ENCODE measurements at places on chromosomes 16 and 17.

- DNase-seq: no peak
These were observed 4.8 kb downstream of the MLYCD start for GRCh38 chr16:83903751-83904150.

DNA sequence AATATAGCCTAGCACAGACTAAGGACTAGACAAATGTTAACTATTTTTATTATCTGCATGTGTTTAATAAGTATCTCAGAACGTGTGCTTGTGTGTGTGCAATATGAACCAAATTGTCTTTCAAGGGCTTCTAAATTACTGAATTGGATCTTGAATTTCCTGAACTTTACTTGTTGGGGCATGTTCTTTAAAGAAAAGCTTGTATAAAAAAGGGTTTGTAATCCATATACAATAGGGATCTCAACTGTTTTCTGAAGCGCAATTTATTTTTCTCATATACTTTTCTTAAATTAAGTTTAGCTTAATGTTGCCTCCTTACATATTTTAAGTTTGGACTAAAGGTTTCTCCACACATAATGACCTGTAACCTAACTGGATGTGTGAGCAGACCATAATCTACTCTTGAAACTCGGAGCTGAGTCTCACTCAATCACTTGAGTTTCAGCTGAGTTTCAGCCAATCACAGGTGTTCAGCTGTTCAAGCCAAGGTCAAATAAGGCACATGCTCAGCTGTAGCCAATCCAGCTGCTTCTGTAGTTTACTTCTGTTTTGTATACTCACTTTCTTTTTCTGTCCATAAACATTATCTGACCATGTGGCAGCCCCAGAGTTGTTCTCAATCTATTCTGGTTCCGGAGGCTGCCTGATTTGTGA, 72.3 kb downstream of the CDK5R1 start:
- DNase-seq: no peak

GRCh38 chr16:86922311-86922710, 344.0 kb downstream of the FOXL1 start:
- no peak for DNase-seq

GRCh38 chr17:51351890-51352289, 91.5 kb downstream of the UTP18 start:
- DNase-seq: peak; percentile 58

DNA sequence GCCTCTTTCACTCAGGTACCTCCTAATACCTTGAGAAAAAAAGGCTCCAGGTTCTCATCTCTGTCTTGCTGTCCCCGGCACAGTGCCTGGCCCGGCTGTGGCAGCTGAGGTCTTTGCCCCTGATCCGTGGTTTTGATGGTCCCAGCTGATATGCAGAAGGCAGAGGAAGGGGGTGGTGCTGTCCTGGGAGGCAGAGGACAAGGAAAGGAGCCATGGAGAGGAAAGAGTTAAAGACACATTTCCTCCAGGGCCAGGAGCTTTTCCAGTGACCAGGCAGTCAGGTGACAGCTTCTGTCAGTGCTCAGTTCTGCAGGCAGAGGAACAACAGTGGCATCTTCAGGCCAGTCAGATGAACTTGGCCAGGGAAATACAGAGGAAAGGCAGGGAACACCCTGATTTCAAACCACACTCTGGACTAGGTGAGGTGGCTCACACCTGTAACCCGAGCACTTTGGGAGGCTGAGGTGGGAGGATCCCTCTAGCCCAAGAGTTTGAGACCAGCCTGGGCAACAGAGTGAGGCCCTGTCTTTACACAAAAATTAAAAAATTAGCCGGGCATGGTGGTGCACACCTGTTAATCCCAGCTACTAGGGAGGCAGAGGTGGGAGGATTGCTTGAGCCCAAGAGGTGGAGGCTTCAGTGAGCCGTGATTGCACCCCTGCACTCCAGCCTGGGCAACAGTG, 3.3 kb upstream of the COG1 start:
- no peak for DNase-seq

- no peak for DNase-seq
These were observed 949 bp upstream of the SPAG7 start for GRCh38 chr17:4968486-4969046.

GRCh38 chr17:3026856-3027751, 36.3 kb downstream of the OR1D5 start:
- DNase-seq: no peak

- no peak for DNase-seq
These were observed 16.3 kb upstream of the MYO15B start for GRCh38 chr17:75571197-75571884.

- no peak for DNase-seq
These were observed 331.4 kb downstream of the GRIN2A start for GRCh38 chr16:9850817-9851216.

DNA sequence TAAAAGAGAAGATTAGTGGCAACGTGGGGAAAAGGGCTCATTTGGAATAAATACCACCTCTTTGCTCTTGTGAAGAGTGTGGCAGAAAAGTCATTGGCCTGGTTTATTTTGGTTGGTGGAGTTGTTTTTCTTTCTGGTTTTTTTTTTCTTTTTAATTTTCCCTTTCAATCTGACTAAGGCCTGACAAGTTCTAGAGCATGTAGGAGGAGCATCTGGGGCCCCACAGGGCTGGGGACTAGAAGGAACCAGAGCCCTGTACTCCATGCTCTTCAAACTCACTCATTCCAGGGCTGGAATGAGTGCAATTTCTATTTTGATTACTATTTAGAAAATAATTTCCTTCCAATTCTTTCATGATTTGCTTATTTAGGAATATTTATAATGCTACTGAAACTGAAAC, 13.3 kb downstream of the IRX5 start:
- no peak for DNase-seq

DNA sequence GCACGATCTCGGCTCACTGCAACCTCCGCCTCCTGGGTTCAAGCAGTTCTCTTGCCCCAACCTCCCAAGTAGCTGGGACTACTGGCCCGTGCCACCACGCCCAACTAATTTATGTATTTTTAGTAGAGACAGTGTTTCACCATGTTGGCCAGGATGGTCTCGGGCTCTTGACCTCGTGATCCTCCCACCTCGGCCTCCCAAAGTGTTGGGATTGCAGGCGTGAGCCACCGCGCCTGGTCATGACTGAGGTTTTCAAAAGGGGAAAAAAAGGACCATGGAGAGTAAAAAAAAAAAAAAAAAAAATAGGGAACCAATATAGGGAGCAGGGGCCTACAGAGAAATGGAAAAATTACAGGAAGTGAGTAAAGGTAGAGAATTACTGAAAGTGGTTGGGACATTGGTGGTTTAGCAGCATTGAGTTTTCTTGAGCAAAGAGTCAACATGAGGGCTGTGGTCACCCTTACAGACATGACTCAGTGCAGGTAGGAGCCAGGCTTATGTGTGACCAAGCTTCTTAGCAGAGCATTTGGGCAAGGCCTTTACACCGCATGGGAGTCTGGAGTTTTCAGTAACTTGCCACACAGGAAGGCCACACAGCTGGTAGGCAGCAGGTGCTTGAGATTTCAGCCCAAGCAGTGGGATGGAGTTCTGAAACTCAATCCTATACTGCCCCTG, 447.3 kb downstream of the HS3ST3B1 start:
- DNase-seq: no peak

- no peak for DNase-seq
These were observed 930.4 kb upstream of the CDH8 start for GRCh38 chr16:62966626-62967025.

DNA sequence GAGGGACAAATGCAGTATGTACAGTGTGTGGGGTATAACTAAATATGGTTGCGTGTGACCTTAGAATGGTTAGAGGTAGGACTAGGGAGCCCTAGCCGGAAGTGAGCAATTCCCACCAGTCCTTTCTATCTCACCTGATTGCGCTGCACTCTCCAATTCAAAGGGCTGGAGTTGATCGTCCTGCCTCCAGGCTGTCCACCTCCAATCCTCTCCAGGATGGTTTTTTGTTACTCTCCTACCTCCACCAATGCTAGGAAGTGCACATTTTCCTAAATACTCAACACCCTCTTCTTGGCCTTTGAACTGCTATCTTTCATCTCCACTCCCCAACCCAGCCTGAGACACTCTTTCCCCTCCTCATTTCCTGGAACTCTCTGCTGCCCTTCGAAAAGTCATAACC, 181.7 kb upstream of the ASIC2 start:
- DNase-seq: no peak

- peak; percentile 82 for DNase-seq
These were observed 5.7 kb upstream of the SPNS2 start for GRCh38 chr17:4492721-4493561.

DNA sequence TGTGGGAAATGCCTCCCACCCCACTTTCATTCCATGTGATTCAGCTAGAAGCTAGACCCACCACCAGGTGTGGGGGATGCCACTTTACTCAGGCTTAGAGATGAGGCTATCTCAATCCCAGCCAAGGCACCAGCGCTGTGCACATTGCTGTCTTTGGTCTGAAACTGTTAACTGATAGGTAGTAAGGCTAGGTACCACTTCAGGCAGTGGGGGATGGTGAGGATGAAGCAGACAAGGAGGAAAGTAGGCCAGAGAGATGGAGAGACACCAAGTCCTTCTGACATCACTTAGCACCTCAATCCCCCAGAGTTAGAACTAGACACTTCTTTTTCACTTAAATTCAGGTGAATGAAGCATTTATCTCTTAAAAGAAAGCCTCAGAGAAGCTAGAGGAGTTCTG, 35.8 kb downstream of the ADAMTS18 start:
- no peak for DNase-seq

DNA sequence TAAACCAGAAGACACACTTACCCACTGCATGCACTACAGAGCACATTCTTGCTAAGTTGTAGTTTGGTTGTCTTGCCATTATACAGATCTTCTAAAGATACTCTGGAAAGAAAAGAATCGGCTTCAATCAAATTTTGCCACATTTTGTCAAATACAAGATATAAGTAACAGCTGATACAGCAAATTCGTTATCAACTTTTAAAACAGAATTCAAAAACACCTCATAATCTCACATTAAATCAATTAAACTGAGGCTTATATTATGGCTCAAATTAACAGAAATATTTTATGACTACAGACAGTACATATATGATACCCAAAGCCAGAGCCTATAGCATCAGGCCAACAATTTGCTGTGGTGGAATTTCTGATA, 5.4 kb downstream of the DNAJA2 start:
- no peak for DNase-seq

GRCh38 chr16:49523435-49524159, 150.0 kb downstream of the C16orf78 start:
- no peak for DNase-seq

DNA sequence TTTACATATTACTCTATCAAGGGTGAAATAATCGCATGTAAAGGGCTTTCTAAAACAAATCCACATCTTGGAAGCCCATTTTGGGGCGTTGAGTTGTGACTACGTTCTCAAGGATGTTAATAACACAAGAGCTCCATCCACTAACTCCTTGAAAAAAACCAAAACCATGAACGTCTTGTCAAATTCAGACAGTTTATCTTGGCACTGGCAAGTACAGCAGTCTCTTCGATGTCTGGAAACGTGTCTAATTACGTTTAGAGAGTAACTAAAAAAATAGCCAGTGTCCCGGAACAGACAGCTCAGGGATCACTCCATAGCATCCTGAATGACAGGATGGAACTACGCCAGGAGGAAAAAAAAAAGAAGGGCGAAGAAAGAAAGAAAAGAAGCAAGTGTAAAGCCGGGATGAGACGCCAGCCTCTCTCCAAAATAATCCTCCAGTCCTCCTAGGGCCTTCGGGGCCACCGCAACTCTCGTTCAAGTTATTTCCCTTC, 954 bp downstream of the MYO1D start:
- DNase-seq: no peak

GRCh38 chr16:35570946-35571345, 2111.5 kb downstream of the TP53TG3F start:
- no peak for DNase-seq

GRCh38 chr17:39688945-39689344, 1.1 kb upstream of the PGAP3 start:
- no peak for DNase-seq

- no peak for DNase-seq
These were observed 46.0 kb downstream of the CLEC16A start for GRCh38 chr16:10990378-10990777.

All from putamen (tissue), 1 donor.